Activated T-helper 17 cell treated with anti-CD3 and anti-CD28 coated beads, Interleukin-2, amount 50 U/mL, for 72 hours (primary cell): ENCODE measurements at places on chromosomes 3 and 15. TPM values are rescaled to one million over a fixed set of nuclear protein-coding genes. Genes with fewer than 3 reads are reported as not detected.
A peak's percentile ranks its signal among the peaks of the same experiment; 100 is the strongest.

DNA sequence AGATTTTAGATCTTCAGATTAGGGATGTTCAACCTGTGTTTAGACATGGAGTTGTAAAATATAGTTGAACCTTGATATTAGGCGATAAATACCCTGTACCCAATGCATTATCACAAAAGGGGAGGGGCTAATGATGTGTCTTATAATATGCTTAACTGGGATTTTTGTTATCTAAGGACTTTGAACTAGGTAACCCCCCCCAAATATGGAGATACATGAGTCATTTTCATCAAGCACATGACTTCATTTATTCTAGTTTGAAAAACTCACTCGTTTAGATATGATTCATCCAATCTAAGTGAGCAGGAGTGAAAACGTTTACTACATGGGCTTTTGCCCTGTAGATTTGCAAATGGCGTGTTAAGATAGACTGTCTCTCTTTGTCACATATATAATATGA is 212.4 kb downstream of the IL5RA start:
- ATAC-seq, result no peak

DNA sequence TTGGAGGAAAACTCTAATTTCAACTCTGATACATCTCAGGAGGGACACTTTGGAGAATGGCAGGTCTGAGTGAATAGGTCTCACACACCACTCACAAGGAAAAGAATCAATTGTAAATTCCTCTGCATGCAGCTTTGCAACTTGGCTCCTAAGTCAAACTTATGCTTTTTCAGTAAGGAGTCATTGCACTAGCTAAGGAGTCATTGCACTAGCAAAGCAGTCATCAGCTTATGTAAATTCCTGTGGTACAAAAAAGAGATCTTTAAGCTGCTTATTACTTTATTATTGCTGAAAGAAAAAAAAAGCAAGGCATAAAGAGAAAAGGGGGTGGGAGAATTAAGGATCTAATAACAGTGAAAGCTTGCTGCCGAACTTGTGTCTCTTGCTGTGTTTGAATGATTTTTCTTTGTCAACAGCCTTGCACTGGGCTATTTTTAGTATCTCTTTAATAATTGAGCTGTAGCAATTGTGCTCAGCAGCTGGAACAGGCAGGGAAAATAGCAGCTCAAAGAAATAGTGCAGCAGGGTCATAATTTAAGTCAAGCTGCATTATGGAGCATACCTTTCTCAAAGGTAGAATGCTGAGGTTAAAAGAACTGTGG is 154.3 kb upstream of the ARPP21 start:
- ATAC-seq, result no peak

GRCh38 chr3:121330634-121331033 is 215.2 kb downstream of the POLQ start:
- no peak for ATAC-seq

DNA sequence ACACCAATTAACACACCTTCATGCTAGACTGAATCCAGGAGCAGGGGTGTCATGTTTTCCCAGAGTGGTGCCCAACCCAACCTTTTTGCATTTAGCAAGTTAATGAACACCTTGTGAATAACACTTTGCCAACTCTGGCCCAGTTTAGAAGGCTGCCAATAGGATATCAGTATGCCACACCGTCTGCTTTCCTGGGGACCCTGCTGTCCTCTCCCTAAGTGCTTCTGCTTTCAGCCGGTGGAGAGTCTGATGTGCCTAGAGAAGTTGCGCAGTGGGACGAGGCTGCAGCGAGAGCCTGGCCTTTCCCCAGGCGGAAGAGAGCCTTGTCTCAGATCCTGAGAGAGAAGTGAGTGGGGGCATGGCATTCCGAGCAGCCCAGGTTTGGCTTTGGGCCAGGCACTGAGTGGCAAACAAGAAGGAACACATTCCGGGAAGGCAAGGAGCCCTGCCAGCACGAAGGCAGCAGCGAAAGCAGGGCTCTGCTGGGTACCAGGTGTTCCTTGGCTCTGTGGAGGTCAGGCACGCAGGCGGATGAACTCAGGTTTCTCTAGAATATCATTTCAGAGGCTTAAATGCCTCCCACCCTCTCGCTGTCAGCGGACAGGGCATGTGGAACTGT is 36.9 kb downstream of the SENP8 start:
- ATAC-seq, result no peak

- no peak for ATAC-seq
Observed at GRCh38 chr3:164929642-164930041, 148.7 kb downstream of the SI start.

DNA sequence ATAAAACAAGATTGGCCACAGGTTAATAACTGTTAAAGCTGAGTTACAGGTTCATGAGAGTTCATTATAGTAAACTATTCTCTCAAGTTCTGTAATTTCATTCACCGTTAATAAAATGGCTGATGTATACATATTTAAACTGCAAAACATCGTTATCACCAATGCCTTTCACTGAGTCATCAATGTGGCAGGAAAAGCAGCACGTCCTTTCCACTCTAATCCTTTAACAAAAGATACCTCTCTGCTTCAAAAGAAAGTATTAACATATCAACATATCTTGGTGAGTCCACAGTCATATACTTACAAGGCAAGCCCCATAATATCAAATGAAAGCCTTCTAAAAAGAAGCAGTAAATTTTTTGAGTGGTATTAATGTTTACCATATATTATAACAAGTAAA is 54.5 kb downstream of the UACA start:
- ATAC-seq, result no peak

DNA sequence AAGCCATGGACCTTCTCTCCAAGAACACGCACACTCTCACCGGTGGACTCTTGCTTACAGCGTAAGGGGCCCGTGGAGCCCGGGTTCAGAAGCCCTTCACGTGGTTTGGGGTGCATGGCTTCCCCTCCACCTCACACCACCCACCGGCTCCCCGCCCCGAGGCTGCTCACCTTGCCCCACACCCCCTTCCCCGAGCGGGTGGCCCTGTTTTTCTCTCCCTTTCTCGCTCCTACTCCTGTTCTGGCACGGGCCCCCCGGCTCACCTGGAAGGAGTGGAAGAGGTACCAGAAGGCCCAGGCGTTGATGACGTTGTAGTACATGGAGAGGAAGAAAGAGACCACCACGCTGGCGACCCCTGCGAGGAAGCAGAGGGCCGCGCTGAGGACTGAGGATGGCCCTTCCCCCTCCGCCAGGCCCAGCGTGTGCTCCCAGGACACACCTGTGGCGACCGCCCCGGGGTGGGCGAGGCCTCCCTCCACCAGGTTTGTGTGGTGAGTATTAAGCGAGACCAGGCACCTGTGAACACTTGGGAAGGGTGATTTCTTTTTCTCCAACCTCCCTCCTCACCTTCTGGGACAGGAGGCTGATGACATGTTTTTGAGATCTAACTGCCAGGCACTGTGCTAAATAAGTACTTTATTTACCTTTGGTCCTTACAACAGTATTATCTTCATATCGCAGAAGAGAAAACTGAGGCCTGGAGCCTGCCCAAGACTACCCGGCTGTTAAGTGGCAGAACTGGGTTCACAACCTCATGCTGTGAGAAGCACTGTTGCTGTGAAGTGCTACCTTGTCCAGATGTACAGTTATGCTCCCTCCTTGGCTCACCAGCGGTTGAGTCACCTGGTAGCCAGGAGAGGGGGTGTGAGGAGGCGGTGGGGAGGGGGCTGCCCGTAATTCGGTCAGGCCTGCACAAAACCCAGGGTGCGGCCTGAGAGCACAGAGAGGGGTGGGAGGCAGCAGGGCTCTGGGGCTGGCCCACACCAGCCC is 16.3 kb downstream of the SLC6A20 start:
- ATAC-seq, result no peak

GRCh38 chr15:43285609-43286037 is 18.9 kb upstream of the TGM5 start:
- ATAC-seq, result peak; percentile 57

- ATAC-seq, result no peak
Observed at GRCh38 chr15:32690941-32691688, 26.7 kb upstream of the GREM1 start.

GRCh38 chr15:41512512-41512939 is 1.1 kb downstream of the LTK start:
- no peak for ATAC-seq

- no peak for ATAC-seq
Observed at GRCh38 chr3:58484045-58484721, 7.7 kb upstream of the KCTD6 start.

Gene C15orf62
- total RNA-seq, result 2.7 TPM

Gene ARHGEF26
- total RNA-seq, result 0.13 TPM

Gene SH3GL3
- total RNA-seq, result 0.74 TPM
